Uterus (tissue), 4 donors: ENCODE measurements at places on chromosomes 4 and X. TPM values are rescaled to one million over a fixed set of nuclear protein-coding genes. Genes with fewer than 3 reads are reported as not detected.

DNA sequence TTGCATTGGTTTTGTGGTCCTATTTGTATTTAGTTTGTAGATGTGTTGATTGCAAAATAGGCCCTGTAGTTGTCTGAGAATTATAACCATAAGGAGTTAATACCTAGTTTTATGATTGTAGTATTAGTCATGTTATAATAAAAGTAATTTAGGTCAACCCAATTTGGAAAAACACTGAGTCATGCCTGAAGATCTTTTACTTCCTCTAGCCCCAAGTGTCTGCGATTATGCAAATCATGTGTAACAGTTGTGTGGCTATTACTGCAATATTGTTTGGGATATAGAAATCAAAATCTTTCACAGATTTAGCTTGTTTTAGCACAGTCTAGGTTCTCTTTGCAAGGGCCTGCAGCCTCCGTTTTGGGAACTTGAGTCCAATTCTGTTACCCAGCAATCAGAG lies 12.6 kb downstream of the SRD5A3 start:
- no peak for DNase-seq
- no peaks in the 10 kb centered on the region for H3K36me3 ChIP-seq
- H3K4me1 ChIP-seq: no peaks in the 10 kb centered on the region
- H3K4me3 ChIP-seq: no peak overlapping the region
- peak overlapping the region; percentile 77 for H3K27ac ChIP-seq

DNA sequence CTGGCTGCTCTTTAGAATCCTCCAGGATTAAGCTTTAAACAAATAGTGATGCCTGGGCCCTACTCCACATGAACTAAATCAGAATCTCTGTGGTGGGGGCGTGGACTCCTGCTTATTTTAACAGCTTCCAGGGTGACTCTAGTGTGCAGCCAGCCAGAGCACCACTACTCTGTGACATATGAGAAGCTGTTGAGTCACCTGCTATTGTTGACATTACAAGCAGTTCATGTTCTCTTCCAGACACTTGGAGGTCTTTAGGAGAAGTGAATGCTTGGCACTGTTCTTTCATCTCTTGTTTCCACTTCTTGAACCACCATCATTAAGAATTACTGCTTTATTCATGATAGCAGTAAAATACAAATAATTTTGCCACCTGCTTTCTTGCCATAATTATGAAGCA lies 426 bp upstream of the C4orf51 start:
- H3K4me3 ChIP-seq: no peak overlapping the region
- H3K27me3 ChIP-seq: no peaks in the 10 kb centered on the region
- DNase-seq: no peak
- H3K27ac ChIP-seq: no peak overlapping the region
- no peaks in the 10 kb centered on the region for H3K36me3 ChIP-seq

DNA sequence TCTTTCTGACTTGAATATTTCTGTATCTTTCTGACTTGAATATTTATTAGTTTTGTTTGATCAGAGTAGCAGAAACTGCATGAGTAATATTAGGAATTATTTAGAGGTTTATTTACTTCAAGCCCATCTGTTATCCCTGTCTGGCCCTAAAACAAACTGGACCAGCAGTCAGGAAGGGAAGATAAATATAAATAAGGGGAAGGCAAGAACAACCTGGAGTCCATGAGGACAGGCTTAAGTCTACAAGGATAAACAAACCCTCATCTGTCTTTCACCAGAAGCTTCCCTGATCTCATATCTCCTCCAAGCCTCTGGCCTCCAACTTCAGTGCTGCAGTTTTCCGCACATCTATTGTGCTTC lies 524.9 kb downstream of the CENPC start:
- H3K4me1 ChIP-seq: no peaks in the 10 kb centered on the region
- no peaks in the 10 kb centered on the region for H3K27me3 ChIP-seq
- no peak overlapping the region for H3K4me3 ChIP-seq
- no peaks in the 10 kb centered on the region for H3K36me3 ChIP-seq
- no peak overlapping the region for H3K27ac ChIP-seq
- no peak for DNase-seq

- H3K27ac ChIP-seq: peak overlapping the region; percentile 61
- H3K4me1 ChIP-seq: peaks cover 4% of the 10 kb centered on the region
- no peaks in the 10 kb centered on the region for H3K27me3 ChIP-seq
- no peak overlapping the region for H3K4me3 ChIP-seq
- no peak for DNase-seq
Observed at GRCh38 chr4:52641854-52642563, 17.1 kb downstream of the USP46 start.

DNA sequence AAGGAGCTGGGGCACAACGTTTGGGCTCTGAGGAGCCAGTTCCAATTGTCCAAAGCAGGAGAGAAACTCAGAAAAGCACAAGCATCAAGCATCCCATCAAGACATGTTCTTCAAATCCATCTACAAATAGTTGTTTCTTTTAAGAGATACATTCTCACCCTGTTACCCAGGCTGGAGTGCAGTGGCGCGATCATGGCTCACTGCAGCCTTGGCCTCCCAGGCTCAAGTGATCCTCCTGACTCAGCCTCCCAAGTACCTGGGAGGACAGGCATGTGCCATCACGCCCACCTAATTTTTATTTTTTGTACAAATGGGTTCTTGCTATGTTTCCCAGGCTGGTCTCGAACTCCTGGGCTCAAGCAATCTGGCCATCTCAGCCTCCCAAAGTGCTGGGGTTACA lies 18.1 kb downstream of the NELFA start:
- DNase-seq: no peak
- no peak overlapping the region for H3K27ac ChIP-seq
- H3K27me3 ChIP-seq: no peaks in the 10 kb centered on the region
- H3K4me3 ChIP-seq: no peak overlapping the region

The DAPP1 gene
- 1.8 TPM for total RNA-seq
